ENCODE measurements at places on chromosomes 1 and 21.

- DNase-seq, result no peak
These were observed 109.8 kb downstream of the MAST2 start for GRCh38 chr1:45913183-45913683.

DNA sequence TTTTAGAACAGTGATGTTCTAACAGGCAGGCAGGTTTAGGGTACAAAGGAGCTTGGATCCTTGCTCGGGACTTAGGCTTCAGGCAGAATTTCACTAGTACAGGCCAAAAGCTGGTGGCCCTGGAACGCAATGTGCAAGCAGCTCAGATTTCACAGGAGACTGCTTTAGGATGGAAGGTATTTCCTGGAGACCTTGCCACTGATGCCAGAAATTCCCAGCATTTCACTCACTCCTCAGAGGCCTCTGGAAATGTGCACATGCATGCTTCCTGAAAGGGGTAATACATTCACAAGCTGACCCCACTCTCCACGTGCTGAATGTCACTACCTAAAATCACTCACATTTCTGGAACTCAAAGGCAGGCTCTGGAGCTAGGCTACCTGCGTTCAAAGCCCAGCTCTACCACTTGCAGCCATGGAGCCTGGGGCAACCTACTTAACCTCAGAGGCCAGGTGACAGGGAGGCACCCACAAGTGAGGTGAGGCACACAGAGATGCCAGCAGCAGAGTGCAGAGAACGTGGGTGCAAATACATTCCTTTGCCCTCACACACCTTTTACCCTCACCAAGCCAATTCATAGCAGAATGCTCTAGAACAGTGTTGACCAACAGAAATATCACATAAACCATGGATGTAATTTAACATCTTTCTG lies 56.5 kb downstream of the CDC7 start:
- DNase-seq, result no peak

- DNase-seq, result no peak
These were observed 126.9 kb downstream of the TMEM53 start for GRCh38 chr1:44547361-44547760.

DNA sequence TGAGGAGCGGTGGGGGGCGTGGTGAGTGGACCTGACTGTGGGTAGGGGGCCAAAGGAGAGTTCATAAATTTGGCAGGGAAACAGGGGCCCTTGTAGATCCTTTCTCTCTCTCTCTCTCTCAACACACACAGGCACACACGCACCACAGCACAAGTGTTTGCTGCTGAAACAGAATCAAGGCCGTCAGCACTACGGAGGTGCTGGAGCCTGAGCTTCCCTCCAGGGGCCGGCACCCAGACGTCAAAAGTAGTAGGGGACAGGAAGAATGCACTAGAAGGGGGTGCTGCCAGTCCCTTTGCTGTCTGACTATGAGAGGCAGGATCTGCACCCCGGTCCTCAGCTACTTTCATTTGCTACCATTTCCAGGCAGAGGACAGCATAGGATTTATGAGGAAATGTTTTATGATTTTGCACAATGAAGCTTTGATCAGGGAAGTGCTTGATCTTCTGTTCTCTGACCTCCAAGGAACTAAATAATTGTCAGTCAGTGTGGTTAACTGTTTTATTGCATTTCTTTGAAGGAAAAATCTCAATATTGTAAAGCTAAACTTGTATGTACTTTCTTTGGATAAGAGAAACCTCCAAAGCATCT lies 74.3 kb upstream of the FAM3B start:
- DNase-seq, result no peak
